MV-4-11 (cell line): ENCODE measurements at places on chromosomes 5 and 9.
A peak's percentile ranks its signal among the peaks of the same experiment; 100 is the strongest.

- DNase-seq, result no peak
These were observed 3.3 kb upstream of the TXN start for GRCh38 chr9:110259566-110259965.

DNA sequence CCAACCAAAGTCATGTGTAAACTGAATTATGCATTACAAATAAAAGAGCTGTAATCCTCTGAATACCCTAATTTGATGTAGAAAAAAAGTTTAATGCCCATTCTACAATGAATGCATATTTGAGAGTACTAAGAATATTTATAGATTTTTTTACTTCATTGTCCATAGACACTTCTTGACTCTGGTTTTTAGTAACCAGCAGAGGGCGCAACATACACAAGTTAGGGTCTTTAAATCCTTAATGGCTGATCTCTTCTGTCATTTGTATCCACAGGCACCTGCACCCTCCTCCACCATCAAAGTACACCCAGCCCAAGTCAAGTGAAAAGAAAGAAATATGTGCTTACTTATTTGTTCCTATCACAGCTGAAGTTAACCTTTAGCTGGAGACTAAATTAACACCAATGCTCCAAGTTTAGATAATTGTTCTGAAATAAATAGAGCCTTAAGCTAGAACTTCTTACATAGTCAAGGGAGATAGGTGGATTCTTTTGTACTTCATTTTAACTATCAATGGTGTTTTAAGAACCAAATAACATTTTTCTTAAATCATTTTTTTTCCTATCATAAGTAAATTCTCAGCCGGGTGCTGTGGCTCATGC lies 524.2 kb upstream of the DAB2 start:
- peak; percentile 67 for DNase-seq

DNA sequence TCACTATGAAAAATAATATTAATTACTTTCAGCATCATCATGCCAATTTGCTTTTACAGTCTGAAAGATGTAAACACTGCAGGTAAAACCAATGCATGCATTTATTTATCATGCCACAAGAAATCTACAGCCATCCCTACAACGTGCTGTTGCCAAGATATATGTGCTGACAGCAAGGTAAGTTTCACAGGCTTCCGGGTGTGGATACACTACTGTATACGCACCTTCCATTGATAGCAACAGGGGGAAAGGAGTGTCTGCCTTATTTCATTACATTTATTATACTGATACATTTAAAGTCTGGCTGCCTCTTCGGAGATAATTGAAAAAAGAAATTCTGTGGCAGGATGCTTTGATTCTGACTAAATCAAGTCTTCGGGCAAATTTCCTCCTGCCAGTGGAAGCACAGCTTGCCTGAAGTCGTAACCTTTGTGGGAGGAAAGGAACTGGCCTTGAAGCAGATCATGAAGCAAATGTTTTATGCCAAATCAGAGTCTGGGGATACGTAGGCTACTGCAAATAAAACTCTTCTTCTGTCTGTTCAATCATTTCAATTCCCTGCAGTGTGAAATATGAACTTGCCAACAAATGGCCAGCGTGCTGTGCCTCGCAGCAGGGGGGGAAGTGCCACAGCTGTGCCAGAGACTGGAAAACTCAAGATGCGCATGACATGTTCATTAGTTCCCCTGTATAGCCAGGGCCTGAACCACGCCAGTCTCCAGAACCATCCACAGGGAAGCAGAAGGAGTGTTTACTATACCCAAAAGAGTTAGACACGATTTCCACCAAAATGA lies 268.1 kb downstream of the EFNA5 start:
- no peak for DNase-seq

DNA sequence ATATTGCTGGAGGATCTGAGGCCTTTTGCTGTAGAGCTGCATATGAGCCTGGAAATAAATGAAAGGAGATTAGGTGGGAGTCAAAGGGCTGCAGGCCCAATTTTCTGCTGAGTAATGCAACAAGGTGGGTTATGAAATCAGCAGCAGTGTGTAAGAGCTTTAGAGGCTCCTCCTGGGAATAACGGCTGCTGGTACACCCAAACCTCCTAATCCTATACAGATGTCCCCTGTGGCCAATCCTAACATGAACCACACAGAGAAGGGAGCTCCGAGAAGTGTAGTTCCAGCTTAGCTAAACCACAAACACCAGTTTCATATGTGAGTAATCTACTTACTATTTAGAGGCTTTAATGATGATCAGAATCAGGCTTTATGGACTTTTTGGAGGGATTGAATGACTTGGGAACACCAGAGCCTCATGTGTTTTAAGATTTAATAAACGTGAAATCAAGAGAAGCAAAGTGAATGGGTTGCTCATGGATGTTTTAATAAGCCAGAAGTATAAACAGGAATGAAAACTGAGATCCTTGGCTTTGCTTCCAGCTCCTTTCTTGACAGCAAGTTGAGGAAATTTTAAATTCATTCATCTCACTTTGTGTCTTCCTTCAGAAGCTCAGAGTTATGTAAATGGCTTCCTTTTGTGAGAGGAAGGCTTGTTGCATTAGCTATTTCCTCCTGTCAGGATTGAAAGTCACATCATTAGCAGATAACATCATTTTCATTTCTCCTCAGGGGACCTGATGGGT lies 437.5 kb downstream of the TMEM232 start:
- peak; percentile 97 for DNase-seq

DNA sequence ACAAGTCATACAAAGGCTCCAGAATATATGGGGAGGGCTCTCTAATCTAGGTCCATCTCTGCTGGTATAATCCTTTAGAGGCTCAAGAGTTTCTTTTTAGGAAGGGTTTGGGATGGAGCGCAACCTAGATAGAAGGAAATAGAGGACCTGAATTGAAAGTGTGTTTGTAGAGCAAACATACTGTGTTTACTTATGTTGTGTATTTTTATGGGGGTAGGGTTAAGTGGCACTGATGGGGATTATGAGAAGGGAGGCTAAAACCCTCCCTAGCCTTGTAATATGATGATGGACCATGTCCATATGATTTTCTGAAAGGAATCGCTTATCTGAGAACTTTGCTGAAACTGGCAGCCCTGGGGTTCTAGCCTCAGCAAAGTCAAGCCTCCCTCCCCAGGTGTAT lies 4.4 kb upstream of the ELL2 start:
- DNase-seq, result no peak

DNA sequence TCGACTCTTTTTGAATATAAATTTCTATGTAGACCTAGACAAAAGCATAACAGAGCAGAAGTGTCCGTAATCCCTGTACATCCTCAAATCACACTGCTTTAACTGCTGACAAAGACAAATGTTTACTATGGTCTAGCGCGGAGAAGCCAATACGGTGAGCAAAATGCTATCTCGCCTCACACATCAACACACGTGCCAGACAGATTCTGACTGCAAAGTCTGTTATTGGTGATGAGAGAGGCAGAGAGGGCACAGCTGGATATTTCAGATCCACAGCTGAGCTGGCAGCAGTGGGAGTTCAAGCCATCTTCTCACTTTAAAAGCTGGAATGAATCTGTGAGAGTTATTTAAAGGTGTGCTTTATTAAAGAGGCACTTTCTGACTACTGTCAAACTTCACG lies 124.3 kb downstream of the ARL15 start:
- no peak for DNase-seq

GRCh38 chr9:20650313-20650712 lies 28.0 kb upstream of the MLLT3 start:
- no peak for DNase-seq

DNA sequence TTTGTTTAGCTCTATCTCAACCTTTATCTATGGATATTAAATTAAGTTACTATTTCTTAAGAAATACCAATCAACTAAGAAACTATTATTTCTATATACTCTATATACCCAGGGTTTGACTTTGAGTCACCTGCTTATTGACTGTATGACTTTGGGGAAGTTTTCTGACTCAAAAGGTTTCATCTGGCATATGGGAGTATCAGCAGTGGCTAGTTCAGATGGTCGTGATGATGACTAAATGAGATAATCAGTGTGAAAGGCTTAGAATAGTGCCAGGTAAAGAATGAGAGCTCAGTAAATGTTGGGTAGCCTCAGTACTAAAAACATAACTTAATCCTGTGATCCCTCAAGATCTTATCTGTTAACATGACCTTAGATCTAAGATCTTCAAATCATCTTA lies 179.7 kb upstream of the ISL1 start:
- no peak for DNase-seq
